ENCODE measurements at places on chromosomes 7 and 10.
A peak's percentile ranks its signal among the peaks of the same experiment; 100 is the strongest.

DNA sequence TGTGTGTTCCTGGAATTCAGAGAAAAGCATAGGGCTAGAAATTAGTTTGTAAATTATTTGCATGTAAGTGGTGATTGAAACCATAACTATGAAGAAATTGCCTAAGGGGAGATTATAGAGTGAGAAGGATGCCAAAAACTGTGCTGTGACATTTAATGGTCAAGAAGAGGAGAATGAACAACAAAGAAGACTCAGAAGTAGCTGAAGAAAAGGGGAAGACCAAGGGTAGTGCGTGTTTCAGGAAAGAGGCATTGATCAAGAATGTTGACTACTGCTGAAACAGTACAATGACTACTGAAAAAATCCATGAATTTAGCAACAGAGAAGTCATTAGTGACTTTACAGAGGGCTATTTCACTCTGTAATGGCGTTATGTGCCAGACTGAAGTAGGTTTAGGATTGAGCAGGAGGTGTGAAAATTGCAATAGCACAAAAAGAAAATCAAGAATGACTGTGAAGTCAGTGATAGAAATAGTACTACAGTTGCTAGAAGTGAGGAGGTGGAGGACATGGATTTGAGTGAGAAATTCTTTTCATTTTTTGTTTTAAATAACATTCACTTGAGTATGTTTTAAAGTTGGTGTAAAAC, 28.9 kb upstream of the SAMD9L start:
- peak; percentile 89 for DNase-seq

DNA sequence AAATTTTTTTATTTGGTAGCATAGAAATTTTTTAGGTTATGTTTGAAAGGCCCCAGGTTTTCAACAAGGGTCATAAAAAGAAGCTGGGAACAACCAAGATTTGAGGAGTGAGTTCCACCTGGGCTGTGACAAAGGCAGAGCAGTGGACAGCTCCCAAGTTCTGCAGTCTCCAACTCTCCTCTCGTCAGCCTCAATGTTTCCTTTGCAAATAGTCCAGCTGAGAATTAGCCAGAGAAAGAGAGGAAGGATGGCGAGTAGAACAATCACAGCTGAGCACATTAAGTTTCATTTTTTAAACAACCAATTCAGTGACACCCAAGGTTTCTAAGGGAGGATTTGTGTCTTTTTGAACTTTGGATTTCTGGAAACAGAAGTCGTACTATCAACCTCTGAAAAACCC, 143.2 kb downstream of the NRCAM start:
- DNase-seq, result no peak

DNA sequence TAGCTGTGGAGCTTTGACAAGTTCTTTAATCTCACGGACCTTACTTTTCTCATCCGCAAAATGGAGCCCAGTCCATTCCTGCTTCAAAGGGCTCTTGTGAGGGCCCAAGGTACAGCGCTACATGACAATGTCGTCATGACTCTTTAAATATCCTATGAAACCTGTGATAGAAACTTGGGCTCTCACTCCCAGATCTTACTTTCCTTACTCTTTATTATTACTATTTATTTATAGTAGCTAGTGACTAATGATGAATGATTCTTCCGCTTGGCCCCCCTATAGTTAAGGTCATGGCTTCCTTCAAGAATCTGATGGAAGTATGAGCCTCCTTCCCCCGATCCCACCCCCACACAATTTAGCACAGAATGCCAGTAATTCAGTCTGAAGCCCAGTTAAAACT, 41.9 kb downstream of the RBM20 start:
- no peak for DNase-seq

GRCh38 chr10:93993782-93994437, at the start of gene PLCE1:
Gene PLCE1 (plus strand): TSS chr10:93993931. CDS start chr10:94031047, 37,116 bp downstream.
- DNase-seq, result peak; percentile 2

GRCh38 chr7:22350466-22351328, 6.3 kb downstream of the RAPGEF5 start:
- peak; percentile 14 for DNase-seq

- no peak for DNase-seq
Observed at GRCh38 chr10:113613977-113614690, 49.7 kb downstream of the NRAP start.

DNA sequence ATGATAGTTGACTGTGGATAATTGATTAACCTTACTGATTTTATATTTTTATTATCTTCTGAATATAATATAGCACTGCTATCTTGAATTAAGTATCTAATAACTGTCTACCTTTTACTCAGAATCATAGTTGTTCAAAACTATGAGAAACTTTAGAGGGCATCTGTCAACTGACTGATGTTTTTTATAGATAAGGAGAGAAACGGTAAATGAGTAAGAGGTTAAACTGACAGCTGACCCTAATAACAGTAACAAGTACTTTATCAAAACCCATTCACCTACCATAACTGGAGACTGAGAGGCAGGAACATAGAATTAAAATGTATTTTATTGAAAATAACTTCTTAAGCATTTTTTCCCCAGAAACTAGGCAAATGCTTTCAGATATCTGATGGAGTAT, 62.2 kb downstream of the CYP51A1 start:
- DNase-seq, result no peak

GRCh38 chr7:47407136-47407535, 174.8 kb downstream of the TNS3 start:
- DNase-seq, result no peak

DNA sequence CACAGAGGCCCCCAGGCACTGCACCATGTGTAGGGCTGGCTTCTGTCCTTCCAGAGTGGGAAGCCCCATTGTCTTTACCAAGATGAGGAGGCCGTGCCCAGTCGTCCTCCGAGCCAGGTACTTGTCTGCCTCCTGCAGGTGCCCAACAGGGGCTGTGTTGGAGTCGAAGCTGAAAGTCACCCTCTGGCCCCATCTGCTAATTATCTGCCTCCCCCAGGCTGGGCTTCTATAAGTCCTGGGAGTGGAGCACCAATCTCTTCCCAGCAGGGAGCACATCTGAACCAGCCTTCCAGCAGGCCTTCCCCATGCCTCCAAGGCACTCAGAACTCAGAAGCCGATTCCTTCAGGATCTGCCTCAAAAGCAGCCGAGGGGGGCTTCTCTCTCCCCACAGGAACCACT, 11.6 kb upstream of the CHST15 start:
- no peak for DNase-seq

GRCh38 chr7:82972135-82972534, 190.5 kb downstream of the PCLO start:
- no peak for DNase-seq

DNA sequence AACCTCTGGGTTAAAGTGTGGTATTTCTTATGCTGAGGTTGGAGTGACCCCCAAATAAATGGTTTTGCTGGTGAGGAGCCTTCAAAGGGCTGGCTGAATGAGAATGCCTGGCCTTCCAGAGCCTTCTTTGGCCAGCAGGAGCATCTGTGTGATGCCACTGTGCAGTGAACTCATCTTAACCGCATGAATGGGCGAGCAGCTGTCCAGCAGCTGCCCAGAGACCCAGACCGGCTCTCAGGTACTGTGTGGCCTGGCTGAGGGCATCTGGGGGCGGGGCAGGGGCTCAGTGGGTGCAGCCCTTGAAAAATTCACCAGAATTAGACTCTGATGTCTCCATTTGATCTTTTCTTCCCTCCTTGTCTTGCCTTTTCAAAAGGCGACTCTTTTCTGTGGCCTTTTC, 59.0 kb downstream of the SYPL1 start:
- DNase-seq, result no peak

DNA sequence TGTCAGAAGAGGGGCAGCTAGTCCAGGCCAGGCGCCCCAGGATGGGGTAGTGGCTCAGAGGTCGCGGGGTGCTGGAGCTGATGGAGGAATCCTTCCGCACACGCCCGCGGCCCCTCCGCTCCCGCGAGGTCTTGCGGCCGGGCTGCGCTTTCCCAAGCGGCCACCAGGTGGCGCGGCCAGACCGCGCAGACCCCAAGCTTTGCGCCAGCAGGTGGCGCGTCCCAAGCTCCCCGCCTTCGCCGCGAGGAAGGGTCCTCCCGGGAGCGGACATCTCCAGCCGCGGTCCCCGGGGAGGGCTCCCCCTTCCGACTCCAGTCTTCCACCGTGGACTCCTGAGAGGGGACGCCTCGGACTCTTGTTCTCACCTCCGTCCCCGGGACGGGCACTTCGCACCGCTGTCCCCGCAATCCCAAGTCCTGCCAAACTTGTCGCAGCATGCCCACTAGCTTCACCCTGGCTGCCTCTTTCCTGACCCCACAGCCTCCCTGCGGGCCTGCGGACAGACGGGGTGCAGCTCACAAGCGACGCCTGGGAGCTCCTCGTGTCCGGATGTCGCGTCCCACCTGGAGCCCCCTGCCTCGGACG, 19.4 kb downstream of the KCNK18 start:
- peak; percentile 49 for DNase-seq

- no peak for DNase-seq
Observed at GRCh38 chr10:45439873-45440272, 65.9 kb downstream of the ALOX5 start.

DNA sequence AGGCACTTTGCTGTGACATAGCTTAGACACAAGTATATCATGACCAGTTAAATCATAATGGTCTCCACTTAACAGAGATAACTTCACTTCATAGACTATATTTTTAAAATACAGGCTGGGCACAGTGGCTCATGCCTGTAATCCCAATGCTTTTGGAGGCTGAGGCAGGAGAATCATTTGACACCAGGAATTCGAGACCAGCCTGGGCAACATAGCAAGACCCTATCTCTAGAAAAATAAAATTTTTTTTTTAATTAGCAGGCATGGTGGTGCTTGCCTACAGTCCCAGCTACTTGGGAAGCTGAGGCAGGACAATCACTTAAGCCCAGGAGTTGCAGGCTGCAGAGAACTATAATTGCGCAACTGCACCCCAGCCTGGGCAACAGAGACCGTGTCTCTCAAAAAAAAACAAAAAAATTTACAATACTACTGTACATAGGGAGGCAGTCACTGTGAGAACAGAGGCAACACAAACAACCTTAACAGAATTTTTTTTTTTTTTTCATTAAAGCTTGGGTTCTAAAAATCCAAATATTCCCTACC, 105.1 kb downstream of the USP6NL start:
- DNase-seq, result no peak

DNA sequence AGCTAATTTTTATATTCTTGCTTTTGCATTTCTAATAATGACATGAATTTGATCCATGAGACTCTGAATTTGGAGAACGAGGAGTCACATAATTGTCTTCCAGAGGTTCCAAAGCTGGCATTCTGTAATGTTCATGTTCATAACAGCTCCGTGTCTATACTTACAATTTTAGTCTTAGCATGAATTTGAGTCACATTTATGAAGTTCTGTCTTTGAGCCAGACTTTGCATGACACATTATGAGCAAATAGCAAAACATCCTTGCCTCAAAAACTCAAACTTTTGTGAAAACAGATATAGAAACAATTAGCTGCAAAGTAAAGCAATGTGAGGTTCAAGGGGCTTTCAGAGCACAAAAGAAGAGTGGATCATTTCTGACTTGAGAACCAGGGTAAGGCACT, 44.5 kb upstream of the CAV2 start:
- DNase-seq, result no peak

DNA sequence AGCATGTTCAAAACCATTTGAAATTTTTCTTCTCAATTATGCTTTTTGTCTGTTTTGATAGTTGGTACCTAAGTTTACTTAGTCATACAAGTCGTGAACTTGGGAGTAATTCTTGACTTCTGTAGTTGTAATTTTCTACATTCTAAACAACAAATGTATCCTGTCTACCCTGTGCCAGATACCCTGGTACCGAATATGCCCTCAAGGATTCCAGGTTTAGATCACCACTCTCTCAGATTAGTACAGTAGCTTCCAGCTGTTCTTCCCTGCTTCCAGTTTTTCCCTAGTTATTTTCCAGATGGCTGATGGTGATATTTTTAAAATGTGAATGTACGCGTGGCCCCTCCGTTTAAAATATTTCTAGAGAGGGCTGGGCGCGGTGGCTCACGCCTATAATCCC, 6.5 kb downstream of the STAM start:
- no peak for DNase-seq

- DNase-seq, result no peak
Observed at GRCh38 chr7:41967156-41967555, 264.3 kb upstream of the INHBA start.

GRCh38 chr7:1452205-1452604, 7.1 kb downstream of the MICALL2 start:
- no peak for DNase-seq

DNA sequence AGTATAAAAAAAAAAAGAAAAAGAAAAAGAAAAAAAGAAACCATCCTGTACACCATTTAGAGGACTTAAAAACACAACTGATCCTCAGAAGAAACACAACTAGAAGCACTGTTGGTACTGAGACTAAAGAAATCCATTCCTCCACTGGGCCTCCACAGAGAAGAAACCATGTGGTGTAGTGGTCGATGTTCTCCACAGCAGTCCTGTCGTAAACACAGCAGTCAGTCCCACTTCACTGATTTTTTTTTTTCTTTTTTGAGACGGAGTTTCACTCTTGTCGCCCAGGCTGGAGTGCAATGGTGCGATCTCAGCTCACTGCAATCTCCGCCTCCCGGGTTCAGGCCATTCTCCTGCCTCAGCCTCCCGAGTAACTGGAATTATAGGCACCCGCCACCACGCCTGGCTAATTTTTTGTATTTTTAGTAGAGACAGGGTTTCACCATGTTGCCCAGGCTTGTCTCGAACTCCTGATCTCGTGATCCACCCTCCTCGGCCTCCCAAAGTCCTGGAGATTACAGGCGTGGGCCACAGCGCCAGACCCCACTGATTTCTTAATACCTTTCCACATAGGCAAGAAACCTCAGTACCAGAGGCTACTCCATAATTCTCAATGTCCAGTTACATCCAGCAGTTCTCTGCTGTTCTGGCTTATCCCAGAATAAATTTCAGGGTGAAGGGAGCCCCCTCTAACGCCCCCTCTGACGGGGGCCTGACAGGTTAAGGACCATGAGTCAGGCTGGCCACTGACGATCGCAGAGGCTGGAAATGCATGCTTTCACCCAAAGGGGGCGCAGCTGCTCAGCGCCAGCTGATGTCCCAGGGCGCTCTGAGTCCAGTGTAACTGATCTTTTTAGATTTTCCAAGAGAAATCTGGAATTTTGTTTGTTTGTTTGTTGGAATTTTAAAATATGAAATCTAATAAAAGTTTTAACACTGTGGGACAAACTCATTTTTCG, 24.8 kb upstream of the FFAR4 start:
- peak; percentile 45 for DNase-seq

- DNase-seq, result peak; percentile 19
Observed at GRCh38 chr7:91263384-91264045, 718 bp upstream of the FZD1 start.

- DNase-seq, result no peak
Observed at GRCh38 chr10:1253523-1254353, 197.6 kb downstream of the WDR37 start.

GRCh38 chr7:57868771-57869483, 418.9 kb downstream of the ZNF716 start:
- peak; percentile 38 for DNase-seq

- no peak for DNase-seq
Observed at GRCh38 chr7:13953368-13953767, 36.1 kb downstream of the ETV1 start.
